ENCODE measurements at places on chromosomes 7 and 10.

- no peak for DNase-seq
These were observed 73.4 kb downstream of the GPR141 start for GRCh38 chr7:37756797-37757551.

DNA sequence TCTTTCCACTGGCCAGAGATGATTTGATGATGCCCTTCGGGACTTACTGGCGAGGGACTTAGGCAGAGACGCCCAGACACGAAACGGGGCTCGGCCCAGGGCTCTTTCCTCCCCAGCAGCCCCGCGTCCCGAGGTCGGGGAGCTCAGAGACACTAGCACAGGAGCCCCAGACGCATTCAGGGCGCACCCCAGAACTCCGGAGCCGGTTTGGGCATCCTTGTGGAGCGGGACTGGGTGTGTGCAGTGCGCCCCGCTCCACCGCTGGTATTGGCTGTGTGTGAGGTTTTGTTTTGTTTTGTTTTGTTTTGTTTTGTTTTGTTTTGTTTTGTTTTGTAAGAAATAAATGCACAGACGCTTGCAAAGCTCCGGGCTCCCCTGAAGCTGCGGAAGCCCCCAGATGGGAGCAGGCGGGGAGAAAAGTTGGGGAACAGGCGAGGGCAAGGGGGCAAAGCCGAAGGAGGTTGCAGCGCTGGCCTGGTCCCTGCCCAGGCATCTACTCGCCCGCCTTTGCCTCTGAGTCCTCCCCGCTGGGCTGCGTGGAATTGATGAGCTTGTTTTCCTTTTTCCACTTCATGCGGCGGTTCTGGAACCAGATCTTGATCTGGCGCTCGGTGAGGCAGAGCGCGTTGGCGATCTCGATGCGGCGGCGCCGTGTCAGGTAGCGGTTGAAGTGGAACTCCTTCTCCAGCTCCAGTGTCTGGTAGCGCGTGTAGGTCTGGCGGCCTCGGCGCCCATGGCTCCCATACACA, 1.9 kb upstream of the HOXA5 start:
- DNase-seq = no peak

- no peak for DNase-seq
These were observed 6.6 kb downstream of the PWWP2B start for GRCh38 chr10:132403511-132404168.

GRCh38 chr10:60147025-60147424, 240.7 kb upstream of the CCDC6 start:
- DNase-seq = no peak

DNA sequence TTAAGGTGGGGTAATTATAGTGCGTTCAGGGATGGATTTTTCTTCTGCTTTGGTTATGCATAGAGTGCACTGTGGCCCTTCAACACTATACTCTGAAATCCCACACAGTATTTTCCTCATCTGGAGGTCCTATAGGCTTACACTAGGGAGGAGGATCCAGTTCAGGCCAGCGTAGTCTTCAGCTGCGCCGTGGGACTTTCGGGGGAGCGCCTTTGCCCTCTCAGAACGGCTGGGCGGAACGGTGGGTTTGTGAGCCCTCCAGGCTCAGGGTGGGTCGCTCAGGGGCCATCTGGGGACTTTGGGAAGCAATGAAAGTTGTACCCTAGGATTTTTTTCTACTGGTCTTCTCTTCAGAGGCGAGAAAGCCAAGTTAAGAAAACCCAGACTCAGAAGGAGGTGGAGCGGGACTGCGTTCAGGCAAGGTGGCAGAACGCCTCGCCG, 652 bp upstream of the VPS26A start:
- no peak for DNase-seq

DNA sequence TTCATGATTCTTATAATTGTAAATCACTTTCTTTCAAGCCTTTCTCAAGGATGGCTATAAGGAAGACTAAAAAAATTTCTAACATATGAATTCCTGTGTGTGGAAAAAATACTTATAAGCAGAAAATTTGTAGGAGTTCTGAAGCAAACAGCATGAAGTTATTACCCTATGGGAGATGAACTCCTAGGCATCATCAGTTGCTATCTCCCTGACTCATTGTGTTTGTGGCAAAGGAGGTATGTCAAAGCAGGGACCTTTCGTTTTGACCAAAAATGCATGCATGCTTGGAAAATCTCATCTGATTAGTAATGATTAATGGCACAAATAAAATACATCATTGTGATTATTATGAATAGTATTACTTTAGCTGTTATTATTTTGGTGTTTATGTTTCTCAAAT, 59.4 kb downstream of the CALCR start:
- no peak for DNase-seq

DNA sequence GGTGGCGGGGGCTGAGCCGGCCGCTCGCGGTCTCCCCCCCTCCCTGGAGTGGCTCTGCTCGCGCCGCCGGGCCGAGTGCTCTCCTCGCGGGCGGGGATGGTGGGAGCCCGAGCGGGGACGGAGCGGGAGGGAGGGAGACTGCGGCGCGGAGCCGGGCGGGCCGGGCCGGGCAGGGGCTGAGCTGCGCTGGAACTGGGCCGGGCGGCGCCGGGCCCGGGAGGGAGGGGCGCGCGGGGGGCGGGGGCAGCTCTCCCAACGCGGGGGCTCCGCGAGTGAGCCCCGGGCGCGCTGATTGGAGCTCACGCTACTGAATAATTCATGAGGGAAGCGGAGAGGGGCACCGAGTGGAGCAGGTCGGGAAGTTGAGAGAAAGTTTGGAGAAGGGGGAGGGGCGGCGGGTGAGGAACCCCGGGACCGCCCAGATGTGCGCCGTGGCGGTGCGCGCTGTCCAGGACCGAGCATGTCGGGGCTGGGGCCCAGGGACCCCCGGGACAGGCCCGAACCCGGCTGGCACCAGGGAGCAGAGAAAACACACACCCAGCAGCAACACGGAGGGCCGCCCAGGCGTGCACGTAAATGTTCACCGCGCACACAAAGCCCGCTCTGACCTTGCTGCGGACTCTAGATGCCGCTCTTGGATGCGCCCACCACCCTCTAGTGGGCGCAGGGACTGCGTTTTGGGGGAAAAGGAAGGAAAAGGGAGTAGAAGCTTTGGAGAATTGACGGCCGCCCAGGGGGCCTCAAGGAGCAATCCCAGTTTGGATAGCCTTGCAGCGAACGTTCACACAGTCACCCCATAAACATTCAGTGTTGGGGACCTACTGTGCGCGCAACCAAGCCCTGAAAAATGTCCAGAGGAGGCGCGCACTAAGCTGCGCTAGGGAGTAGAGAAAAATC, at the start of gene EPHB4:
EPHB4 (minus strand) TSS at position 194 of the 897 bp plus-strand sequence. CDS start 493 bp downstream, outside the sequence.
- DNase-seq = no peak

- no peak for DNase-seq
These were observed 35.8 kb downstream of the TCERG1L start for GRCh38 chr10:131275691-131276090.

- DNase-seq = no peak
These were observed 217.9 kb downstream of the OTUD1 start for GRCh38 chr10:23656735-23657134.
